ENCODE measurements at places on chromosomes 12 and 14.

DNA sequence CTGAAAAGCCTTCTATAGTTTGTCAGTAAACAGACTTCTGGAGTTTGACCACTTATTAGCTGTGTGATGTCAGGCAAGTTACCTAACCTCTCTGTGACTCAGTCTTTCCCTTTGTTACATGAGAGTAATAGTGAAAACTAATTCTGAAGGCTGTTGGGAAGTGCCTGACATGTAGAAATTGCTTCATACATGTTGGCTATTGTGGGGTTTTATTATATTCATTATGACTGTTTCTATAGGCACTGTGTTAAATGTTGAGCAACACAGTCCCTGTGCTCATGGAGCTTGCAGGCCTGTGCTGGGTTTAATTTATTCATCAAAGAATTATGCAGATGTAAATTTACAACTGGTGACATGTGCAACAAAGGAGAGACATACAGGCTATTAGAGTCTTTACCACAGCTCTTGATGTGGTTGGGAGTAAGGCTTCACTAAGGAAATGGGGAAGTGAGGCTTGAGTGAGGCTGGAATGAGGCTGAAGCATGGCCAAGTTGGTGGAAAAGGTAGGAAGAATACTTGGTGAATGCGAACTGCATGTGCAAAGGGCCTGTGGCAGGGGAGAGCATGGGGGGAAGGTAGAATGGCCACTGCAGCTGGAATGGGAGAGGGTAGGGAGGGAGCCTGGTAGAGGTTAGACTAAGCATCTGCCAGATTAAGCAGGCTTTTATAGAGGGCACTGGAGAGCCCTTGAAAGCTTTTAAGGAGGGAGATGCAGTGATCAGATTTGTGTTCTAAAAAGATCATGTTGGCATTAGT is 236.4 kb upstream of the CRY1 start:
- DNase-seq, result no peak

DNA sequence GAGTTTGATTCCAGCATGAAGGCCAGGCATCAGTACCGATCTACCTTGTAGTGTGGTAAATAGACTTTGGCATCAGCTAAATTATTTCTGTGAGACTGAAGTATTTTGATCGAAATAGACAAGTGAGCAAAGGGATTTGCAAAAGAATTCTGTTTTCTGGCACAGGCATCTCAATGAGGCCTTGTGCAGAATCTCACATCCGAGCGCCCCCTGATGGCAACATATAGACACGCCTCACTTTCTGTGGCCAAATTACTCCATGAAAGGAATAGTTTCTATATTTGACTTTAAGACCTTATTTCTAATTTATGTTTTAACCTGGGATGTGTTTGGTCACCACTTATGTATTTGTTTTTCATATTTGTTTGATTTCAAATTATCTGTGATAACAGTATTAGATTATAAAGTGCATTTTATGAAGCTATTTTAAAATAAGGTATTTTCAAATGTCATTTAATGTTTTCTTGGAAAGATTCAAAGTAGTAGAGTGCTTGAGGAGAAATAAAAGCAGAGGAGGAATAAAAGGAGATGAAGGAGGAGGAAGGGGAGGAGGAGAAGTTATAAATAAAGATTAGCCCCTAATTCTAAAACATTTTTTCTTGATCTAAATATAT is 731.9 kb downstream of the NRXN3 start:
- no peak for DNase-seq

GRCh38 chr12:3342051-3342450 is 149.0 kb upstream of the PRMT8 start:
- no peak for DNase-seq

DNA sequence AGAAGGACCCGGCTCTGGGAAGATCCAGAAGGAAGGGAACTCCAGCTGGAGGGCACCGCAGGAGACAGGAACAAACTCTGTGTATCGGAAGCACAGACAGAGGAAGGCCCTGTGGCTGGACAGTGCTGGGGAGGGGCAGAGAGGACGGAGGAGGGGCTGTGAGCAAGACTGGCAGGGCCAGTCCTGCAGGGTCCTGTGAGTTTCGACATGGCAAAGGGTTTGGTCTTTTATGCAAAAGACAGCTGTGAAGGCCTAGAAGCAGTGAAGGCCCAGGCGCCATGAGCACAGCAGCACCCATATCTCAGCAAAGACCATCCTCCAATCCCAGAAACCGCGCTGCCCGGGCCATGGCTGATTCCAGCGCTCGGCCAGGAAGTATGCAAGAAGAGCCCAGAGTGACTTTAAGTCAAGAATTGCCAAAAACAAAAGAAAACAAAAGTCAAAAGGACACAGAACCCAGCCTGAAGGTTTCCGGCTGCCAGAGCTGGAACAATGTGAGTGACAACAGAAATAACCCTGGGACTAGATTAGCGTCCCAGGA is 126.5 kb downstream of the NCOR2 start:
- DNase-seq, result no peak

GRCh38 chr12:78916845-78917480 is 52.4 kb downstream of the SYT1 start:
- DNase-seq, result no peak

- no peak for DNase-seq
Observed at GRCh38 chr14:22563987-22564386, 25.0 kb downstream of the DAD1 start.

DNA sequence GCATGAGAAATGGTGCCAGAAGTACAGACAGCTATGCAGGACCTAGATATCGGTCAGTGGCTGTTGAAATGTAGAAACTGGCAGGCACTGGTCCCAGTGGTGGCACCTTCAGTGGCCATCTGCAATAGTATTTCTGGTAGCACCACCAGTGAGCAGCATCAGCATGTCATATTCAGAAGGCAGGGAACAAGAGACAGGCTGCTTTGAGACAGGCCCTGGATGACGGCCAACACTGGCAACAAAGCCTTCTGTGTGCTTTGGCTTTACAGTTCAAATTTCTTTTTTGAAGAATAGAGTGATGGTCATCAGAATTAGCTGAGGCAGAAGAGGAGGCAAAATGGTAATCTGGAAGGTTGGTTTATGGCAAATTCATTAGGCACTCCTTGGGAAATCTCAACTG is 273.4 kb upstream of the SLC16A7 start:
- no peak for DNase-seq

All from T-cell (primary cell).